ENCODE measurements at places on chromosomes 6 and 20.

- DNase-seq = no peak
Observed at GRCh38 chr20:20549704-20550103, 162.7 kb downstream of the RALGAPA2 start.

DNA sequence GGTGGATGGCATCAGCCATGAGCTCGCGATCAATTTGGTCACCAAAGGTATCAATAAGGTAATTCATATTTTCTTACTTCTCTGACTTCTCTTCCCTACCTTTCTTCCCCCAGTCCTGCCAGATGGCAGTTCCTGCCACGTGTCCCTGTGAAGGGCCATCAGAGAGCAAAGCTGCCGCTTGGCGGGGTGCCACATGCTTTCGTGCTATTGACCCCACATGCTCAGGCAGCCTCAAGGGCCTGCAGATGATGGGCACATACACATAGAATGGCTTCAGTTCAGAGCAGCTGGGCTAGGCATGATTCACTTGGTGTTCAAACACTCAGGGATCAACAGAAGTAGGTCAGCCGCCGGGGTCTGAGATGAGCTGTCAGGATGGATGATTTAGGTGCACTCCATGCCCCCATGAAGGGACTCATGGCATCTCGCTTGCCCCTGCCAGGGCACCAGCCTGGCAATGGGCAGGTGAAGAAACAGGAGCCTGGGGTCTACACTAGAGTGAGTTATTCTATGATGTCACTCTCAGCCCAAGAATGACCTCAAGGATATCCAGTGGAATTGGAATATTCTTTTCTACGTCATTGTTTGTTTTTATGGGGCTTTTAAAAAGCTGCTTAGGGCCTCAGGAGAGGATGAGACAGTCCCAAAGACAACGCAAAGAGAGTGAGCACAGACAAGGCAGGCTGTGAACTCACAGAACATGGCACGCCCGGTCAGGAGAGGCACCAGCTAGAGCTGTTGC is 25.5 kb downstream of the BANF2 start:
- no peak for DNase-seq

DNA sequence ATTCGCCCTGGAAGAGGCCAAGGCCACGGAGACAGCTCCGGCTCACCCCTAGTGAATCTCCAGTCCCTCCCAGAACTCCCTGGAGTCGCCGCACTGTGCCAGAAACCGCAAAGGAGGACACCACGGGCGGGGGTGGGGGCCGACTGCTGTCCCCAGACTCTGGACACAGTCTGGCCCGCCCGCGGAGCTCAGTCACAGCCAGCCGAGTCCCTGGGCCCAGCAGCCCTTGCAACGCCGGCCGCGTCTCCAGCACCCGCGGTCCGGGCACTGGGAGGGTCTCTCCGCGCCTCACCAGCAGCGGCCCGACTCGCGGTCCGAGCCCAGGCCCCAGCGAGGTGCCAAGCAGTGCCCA is 518 bp downstream of the PEX6 start:
- no peak for DNase-seq

DNA sequence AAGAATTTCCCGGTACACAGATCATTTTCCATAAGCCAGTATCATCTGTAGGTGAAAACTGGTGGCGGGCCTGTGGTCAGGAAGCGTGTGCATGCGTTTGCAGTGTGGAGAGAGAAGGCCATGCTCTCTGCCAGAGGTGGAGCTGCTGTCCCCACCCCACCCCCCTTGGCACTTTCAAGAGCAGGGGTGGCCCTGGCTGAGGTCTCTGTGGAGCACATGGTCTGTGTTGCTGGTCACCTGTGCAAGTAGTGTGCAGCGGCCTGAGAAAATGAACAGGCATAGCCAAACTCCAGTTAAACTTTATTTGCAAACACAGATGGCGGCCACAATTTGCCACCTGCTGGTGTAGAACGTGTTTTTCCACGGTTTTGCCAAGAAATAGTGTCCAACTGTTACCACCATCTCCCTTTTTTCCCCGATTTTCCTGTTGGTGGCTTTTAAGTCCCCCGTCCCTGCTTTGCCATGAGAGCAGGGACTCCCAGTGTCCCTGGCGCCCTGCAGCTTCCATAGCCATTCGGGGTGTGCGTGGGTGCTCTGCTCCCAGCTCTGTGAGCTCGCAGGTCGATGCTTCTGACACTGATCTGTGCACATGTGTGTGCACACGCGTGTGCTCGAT is 2.5 kb downstream of the ADRM1 start:
- DNase-seq = no peak

GRCh38 chr6:41714556-41715273 is 20.7 kb downstream of the TFEB start:
- DNase-seq = no peak

DNA sequence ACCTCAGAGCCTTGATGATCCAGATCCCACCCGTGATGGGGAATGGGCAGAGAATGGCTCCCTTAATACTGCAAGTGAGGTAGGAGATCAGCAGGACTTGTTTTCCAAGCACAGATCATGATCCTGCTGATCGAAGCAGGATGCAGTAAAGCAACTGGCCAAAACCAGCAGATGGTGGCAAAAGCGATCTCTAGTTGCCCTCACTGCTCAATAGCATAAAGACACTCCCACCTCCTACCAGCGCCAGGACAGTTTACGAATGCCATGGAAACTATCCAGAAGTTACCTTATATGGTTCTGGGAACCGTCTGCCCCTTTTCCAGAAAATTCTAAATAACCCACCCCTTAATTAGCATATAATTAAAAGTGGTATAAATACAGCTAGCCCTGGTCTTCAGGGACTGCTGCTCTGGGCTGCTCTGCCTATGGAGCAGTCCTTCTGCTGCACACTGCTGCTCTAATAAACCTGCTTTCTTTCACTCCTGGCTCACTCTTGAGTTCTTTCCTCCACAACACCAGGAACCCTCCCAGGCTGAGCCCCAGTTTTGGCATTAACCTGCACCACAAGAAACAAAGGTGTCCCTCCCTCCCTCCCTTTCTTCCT is 415.8 kb downstream of the PREX1 start:
- no peak for DNase-seq

GRCh38 chr6:131575834-131576478 is 2.9 kb downstream of the ARG1 start:
- DNase-seq = no peak
